Fibroblast of lung (primary cell): ENCODE measurements at places on chromosomes 2 and 18. TPM values are rescaled to one million over a fixed set of nuclear protein-coding genes. Genes with fewer than 3 reads are reported as not detected.

DNA sequence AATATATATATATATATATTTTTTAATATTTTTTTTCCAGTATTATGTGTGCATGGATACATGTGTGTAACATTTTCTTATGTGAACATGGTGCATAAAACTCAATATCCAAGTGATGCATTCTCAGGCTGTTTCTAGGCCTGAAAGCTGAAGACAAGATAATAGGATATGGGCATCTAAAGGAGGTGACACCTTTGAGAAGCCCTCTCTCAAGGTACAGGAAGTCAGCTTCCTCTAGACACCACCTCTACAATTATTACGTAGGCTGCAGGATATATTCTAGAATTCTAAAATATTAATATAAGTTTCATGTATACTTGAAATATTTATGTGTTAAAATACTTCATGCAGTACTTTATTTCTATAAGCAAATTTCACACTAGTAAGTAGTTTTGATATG lies 327.5 kb downstream of the PTPRM start:
- H3K4me3 ChIP-seq, result no peak overlapping the region
- DNase-seq, result no peak
- H3K27me3 ChIP-seq, result no peaks in the 10 kb centered on the region
- no peaks in the 10 kb centered on the region for H3K4me1 ChIP-seq
- no peaks in the 10 kb centered on the region for H3K36me3 ChIP-seq

DNA sequence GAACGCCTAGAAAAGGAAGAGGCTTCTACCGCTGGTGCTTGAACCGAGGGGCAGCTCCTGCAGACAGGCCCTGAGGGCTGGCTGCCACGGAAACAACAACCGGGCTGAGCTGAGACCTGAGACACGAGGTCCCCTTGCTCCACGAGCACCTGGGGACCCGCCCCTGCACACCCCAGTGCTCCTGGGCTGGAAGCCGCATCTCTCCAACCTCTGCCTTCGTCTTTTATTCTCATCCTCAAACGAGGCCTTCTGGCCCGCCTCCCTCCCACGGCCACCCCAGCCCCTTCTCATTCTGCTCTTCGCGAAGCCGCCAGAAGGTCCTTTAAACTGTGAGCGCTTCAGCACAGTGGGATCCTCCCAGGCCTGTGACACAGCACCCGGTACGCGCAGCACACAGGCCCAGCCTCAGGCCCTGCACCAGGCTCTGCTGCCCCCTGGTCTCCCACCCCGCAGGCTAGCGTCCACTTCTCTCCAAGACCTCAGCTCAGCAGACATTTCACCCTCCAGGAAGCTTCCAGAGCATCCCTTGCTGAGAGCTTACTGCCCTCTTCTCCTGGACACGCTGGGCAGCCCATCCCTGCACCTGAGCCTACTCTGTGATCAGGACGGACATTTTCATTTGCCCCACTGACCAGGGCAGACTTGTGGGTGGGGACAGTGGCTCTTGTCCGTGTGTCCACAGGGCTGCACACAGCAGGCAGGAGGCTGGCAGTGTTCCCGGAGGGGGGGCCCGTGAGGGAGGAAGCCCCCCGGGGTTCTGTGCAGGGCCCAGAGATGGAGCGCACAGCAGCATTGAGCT lies 149.7 kb downstream of the PXDN start:
- H3K36me3 ChIP-seq, result no peaks in the 10 kb centered on the region
- H3K4me1 ChIP-seq, result peaks cover 26% of the 10 kb centered on the region
- no peaks in the 10 kb centered on the region for H3K27me3 ChIP-seq
- DNase-seq, result no peak

The RHOB gene
- polyA plus RNA-seq, result 107 and 113 TPM in 2 replicates

The ACMSD gene
- polyA plus RNA-seq, result not detected in 2 replicates

The ALLC gene
- not detected in 2 replicates for polyA plus RNA-seq

DNA sequence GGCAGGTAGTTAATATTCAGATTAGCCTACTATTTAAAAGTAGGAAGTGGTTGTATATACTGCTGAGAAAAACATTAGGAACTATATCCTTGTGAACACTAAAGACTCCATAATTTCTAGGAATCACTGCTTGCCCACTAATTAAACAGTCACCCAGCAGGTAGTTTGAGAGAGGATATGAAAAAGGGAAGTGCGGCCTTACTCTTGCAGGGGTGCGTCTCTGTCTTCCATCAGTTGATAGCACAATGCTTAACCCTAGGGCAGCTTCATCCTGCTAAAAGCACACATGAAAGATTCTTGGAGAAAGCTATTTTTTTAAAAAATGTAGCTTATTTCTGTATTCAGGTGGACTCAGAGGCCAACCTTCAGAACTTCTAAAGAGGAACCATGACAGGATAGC lies 53.1 kb upstream of the ATP5MC3 start:
- no peak overlapping the region for H3K27ac ChIP-seq
- no peaks in the 10 kb centered on the region for H3K27me3 ChIP-seq
- H3K4me1 ChIP-seq, result no peaks in the 10 kb centered on the region
- DNase-seq, result no peak
- H3K4me3 ChIP-seq, result no peak overlapping the region
- no peaks in the 10 kb centered on the region for H3K36me3 ChIP-seq

DNA sequence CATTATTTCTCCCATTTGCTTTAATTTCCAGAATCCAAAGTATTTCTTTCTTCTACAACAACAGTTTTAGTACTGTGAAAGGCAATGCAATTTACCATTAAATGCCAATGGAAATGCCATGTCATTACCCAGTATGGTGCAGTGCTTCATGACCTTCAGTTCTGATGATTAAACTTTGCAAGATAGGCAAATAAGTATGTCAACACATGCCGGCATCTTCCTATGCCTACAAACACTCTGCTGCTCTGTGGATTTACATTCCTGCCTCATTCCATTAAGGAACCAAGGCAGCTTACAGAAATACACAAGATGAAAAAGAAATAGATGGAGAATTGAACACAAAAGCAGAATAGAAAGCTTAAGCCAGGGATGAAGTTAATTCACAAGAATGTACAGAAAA lies 52.7 kb upstream of the PROKR1 start:
- no peaks in the 10 kb centered on the region for H3K36me3 ChIP-seq
- no peak overlapping the region for H3K27ac ChIP-seq
- H3K4me3 ChIP-seq, result no peak overlapping the region
- no peaks in the 10 kb centered on the region for H3K27me3 ChIP-seq
